Pericardium fibroblast (primary cell): ENCODE measurements at places on chromosomes 2 and 18. TPM values are rescaled to one million over a fixed set of nuclear protein-coding genes. Genes with fewer than 3 reads are reported as not detected.

CXCR4 gene
- 0.47 and 8.1 TPM in 2 replicates for total RNA-seq

SCYGR4 gene
- not detected in 2 replicates for total RNA-seq

CAPN14 gene
- total RNA-seq = 0.09 TPM in 1 of 2 replicates, not detected in the other

LIMS3 gene
- total RNA-seq = 1.9 and 3.9 TPM in 2 replicates

FOXD4L1 gene
- total RNA-seq = not detected in 2 replicates
